ENCODE measurements at places on chromosomes 12 and 14.
A peak's percentile ranks its signal among the peaks of the same experiment; 100 is the strongest.

GRCh38 chr12:57485695-57486094 is 2.2 kb upstream of the MARS1 start:
- no peak for DNase-seq

DNA sequence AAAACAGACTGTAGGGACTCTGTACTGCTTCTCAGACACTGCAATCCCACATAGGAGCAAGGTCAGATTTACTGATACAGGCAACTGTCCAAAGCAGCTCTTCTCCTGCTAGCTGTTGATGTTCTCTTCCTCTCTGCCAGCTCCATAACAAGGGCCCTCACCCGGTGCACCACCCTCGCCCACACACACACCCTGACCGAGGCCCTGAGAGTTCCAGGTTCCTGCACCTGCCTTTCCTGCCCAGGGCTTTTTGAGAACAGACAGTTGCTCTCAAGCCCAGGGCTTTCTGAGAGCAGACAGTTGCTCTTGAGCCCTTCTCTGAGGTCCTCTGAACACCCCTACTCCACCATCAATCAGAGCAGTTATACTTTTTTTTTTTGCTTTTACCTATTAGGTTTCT is 233.8 kb upstream of the GARIN6 start:
- no peak for DNase-seq

DNA sequence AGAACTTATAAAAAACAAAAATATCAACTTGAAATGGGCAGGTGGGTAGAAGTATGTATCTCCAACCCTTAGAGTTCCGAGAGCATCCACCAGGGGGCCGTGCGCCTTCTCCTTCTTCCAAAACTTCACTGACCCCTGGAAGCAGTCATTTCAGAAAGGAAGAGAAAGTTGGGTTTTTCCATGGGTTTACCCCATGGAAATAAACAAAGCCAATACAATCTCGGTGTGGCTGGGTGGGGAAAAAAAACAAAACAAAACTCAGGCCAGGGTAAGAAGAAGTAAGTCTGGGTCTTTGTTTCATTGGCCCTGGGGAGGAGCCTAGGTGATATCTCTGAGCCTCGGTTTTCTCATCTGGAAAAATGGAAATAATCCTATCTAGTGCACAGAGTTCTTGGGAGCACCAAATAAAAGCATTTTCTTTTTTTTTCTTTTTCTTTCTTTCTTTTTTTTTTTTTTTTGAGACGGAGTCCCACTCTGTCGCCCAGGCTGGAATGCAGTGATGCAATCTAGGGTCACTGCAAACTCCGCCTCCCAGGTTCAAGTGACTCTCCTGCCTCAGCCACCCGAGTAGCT is 33.6 kb upstream of the HNF1A start:
- DNase-seq: peak; percentile 68

DNA sequence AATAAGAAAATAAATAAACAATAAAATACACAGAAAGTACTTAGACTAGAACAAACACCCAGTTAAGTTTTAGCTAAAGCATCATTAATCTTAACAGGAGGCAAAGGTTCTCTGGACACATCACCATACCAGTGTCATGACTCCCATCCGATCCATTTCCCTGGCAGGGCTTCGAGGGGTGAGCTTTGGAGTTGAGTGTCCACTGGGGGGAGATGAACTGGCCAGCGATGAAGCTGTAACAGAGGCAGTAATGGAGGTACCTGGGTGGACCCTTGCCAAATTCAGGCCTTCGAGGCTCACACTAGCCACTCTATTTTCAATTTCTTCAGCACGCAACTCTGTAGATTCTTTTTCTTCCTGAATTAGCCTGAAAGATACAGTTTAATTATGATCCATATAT is 269.5 kb downstream of the ACSS3 start:
- no peak for DNase-seq

DNA sequence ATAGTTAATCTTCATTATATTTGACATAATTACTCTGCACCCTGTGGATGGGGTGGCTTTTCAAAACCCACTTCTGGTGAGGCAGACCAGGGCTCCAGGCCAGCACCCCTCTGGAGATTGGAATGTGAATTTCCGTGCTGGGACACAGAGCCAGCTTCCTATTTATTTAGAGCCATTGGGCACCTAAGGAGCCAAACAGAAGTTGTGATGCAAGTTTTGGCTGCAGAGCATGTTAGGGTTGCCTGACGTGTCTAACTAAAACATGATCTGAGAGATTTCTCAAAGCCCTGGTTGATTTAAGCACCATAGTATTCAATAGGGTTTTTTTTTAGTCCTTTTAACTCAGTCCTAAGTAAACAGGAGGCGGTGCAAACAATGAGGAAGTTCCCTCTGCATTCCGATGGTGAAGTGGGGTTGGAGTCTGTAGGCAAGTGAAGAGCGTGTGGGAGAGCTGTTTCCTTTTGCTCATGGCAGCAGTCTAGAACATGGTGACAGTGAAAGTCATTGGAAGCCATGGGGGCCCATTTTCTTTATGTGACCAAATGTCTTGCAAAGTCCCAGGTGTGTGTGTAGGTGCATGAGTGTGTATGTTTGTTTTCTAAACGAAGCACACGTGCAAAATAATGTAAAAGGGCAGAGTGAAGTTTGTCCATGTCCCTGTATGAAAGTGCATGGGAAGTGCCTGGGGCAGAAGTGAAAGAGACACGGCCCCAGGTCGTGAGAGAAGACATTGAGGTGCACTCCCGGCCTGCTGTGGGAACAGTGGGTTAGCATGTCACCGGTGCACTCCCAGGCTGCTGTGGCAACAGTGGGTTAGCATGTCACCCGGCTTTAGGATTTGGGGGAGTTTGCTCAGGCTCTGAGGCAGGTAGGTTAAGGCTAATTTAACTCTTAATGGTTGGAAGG is 117.7 kb downstream of the PRKCH start:
- DNase-seq: no peak

GRCh38 chr12:30909349-30910037 is 17.1 kb upstream of the TSPAN11 start:
- no peak for DNase-seq

DNA sequence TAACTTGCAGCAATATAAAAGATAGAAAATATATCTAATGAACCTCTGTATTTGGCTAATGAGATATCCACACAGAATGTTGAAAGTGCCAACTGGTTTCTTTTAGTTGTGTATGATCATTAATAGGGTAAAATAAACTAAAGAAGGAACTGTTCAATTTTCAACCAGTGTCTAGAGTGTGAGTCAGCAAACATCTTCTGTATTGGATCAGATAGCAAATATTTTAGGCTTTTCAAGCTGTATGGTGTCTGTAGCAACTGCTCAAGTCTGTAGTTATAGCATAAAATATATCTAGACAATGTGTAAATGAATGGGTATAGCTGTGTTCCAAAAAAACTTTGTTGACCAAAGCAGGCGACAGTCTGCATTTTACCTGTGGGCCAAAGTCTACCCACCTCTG is 23.5 kb upstream of the NOVA1 start:
- no peak for DNase-seq

DNA sequence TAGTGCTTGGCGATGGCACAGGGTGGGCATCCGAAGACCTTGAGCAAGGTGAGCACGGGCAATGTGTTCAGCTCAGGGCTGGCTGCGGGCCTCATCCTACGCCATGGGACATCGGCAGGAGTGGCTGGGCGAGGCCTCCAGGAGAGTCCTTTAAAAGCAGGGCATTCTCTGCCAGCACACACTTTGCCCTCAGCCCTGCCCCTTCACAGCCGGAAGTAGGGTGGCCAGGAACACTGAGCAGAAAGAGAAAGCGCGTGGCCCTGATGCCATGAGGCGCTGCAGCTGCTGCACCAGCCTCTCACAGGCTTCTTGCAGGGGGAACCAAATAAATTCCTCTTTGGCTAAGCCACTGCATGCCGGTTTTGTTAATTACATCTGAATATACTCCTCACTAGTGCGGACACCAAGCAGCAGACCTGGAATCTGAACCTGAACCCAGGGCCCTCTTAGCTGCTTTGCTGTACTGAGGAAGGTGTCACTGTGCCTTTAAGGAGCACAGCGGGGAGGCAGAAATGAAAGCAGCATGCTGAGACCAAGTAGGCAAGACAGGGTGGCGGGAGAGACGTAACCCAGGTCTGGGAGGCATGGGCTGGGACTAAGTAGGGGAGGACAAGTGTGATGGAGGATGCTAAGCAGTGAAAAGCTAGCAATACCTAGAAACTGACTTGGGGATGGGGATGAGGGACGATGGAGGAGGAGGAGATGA is 155.2 kb downstream of the TTC7B start:
- DNase-seq: no peak

- DNase-seq: no peak
These were observed 74.6 kb downstream of the RERG start for GRCh38 chr12:15146585-15146984.

GRCh38 chr14:80378084-80378690 is 166.9 kb upstream of the DIO2 start:
- no peak for DNase-seq

DNA sequence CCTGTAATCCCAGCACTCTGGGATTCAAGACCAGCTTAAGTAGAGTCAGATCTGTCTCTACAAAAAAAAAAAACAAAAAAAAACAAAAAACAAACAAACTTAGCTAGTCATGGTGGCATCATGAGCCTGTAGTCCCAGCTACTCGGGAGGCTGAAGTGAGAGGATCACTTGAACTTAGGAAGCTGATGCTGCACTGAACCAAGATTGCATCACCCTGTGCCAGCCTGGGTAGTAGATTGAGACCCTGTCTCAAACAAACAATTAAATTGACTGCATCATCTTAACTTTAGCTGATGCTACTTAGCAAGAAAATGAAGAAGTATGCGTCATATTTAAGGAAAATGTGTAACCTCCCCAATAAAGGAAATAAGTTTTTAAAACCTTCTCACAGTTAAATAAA is 136.6 kb upstream of the ATXN7L3B start:
- DNase-seq: no peak

GRCh38 chr14:31510222-31510621 is 22.4 kb upstream of the GPR33 start:
- no peak for DNase-seq

GRCh38 chr12:39205969-39206368 is 237.0 kb downstream of the KIF21A start:
- no peak for DNase-seq

GRCh38 chr14:85310491-85311272 is 219.3 kb upstream of the FLRT2 start:
- no peak for DNase-seq

- DNase-seq: no peak
These were observed 89.0 kb downstream of the POLR3B start for GRCh38 chr12:106446419-106447092.

GRCh38 chr14:80944861-80945617 is 3.5 kb upstream of the CEP128 start:
- no peak for DNase-seq

Data from activated T-cell treated with anti-CD3 and anti-CD28 coated beads, Interleukin-2, amount 50 U/mL, for 1 hour (primary cell).